G401 (cell line): ENCODE measurements at places on chromosomes 3 and 15.
A peak's percentile ranks its signal among the peaks of the same experiment; 100 is the strongest.

DNA sequence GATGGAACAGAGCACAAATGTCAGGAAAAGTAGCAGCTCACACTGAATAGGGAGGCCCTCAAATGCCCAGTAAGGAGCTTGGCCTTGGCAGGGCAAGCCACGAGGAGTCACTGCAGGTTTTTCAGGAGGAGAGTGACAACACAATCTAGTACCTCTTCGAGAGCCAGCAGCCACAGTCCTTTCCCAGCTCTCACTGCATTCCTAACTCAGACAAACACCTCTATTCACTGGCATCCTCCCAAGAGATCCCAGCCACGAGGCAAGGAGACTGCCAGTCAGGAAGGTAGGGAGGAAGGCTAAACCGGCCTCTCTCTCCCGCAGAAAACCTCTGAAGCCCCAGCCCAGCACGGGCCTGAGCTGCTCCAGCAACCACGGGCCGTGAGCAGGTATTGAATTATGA, 146.0 kb upstream of the SMAD3 start:
- no peak for DNase-seq

GRCh38 chr3:190169877-190170276, 49.2 kb upstream of the P3H2 start:
- DNase-seq: no peak

- peak; percentile 8 for DNase-seq
Observed at GRCh38 chr3:179512378-179512777, 50.3 kb upstream of the ACTL6A start.

DNA sequence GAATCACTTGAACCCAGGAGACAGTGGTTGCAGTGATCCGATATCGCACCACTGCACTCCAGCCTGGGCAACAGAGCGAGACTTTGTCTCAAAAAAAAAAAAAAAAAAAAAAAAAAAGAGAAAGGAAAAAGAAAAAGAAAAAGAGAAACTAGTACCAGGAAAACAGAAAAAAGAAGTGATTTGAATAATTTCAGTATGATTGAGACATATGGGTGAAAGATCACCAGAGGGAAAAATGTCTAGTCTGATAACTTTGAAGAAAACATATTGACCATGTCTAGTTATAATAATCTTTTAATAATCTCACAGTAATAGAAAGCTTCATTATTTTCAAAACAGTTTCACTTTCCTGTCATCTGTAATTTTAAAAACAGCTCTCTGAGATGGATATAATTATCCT, 16.4 kb downstream of the TGFBR2 start:
- no peak for DNase-seq

- no peak for DNase-seq
Observed at GRCh38 chr15:59812250-59812870, 123.2 kb upstream of the BNIP2 start.
